ENCODE measurements at places on chromosomes 3 and 15.

- no peak for DNase-seq
These were observed 14.1 kb upstream of the CXCR6 start for GRCh38 chr3:45929042-45929679.

GRCh38 chr3:14360123-14360881, 42.1 kb upstream of the SLC6A6 start:
- no peak for DNase-seq

DNA sequence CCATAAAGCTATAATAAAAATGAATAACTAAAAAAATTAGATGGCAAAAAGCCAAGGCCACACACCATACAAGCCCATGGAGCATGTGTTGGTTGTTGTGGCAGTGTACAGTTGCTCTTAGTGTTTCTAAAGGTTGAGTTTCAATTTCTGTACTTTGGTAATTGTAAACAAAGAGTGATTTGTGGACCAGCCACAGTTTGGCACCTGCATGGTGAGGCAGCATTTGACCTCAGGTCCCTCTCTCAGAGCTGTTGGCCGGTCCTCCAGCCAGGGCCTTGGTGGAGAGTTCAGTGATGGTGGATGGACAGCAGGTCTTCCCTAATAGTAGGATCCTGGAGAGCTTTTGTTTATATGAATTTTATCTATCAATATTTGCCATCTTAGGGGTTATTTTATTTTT, 5.6 kb downstream of the ACAD9 start:
- DNase-seq: no peak

GRCh38 chr3:140316868-140317400, 360.9 kb upstream of the TRIM42 start:
- DNase-seq: no peak

DNA sequence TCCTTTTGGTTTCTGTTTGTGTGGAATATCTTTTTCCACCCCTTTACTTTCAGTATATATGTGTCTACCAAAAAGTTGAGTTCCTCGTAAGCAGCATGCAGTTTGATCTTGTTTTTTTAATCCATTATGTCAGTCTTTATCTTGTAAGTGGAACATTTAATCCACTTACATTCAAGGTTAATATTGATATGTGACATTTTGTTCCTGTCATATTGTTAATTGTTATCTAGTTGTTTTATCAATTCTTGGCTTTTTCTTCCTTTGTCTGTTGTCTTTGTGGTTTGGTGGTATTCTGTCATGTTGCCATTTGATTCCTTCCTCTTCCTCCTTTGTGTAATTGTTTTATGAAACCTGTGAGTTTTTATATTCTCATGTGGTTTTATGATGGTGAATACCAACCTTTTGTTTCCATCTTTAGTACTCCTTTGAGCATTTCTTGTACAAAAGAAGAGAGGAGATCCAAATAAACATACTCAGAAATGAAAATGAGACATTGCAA, 43.4 kb upstream of the XCR1 start:
- no peak for DNase-seq

GRCh38 chr3:31124373-31124772, 229.9 kb upstream of the GADL1 start:
- DNase-seq: no peak

GRCh38 chr15:57354436-57355123, 21.7 kb upstream of the CGNL1 start:
- no peak for DNase-seq

DNA sequence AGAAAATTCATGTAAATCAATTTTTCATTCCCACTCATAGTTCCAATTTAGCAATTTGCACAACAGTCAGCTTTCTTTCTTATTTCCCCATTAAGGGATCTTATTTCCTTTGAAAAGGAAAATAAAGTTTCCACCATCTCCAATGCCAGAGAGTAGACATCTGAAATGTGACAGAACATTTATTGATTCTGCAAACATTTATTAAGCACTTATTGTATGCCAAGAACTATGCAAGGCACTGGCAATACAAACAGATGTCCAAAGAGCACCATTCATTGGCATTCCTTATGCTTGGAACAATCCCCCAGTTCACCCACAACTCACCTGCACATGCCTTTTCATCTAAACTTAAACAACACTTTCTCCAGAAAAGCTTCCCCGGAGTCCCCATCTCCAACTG, 2.5 kb upstream of the TFDP2 start:
- DNase-seq: no peak

Data from right renal cortex interstitium (tissue), 3 donors.